ENCODE measurements at places on chromosomes 6 and 20. TPM values are rescaled to one million over a fixed set of nuclear protein-coding genes. Genes with fewer than 3 reads are reported as not detected.

DNA sequence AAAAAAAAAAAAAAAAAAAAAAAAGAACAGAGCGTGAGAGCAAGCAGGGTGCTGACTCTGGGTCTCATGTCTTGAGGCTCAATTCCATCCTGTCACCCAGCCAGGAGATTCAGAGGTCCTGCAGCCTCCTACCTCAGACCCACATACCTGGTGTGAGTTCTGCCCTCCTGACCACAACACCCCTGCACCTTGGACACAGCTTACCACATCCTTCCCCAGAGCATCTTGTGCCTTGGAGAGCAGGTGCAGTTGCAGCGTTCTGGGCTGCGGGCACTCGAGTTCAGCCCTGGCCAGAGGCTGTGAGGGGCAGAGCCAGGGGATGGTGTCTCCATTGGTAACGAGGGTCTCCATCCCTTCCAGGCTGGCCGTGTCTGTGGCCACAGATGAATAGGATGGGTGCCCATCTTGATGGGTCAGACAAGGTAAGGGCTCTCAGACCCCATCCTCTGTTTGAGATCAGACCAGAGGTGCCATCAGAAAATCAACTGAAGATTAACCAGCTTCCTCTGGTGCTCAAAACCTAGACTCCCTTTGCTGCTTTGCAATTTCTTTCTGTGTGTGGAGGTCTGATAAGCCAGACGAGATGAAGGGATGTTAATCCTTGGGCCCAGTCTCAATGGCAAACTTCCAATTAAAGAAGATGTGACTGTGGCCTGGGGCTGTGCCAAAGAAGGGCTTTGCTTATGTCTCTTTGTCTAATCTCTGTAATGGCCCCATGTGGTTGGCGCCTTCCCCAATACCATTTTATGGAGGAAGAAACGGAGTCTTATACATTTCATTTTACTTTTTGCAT is 14.7 kb upstream of the ZNF831 start:
- no peak for DNase-seq

- peak; percentile 17 for DNase-seq
Observed at GRCh38 chr20:62320581-62321354, 18.0 kb downstream of the ADRM1 start.

DNA sequence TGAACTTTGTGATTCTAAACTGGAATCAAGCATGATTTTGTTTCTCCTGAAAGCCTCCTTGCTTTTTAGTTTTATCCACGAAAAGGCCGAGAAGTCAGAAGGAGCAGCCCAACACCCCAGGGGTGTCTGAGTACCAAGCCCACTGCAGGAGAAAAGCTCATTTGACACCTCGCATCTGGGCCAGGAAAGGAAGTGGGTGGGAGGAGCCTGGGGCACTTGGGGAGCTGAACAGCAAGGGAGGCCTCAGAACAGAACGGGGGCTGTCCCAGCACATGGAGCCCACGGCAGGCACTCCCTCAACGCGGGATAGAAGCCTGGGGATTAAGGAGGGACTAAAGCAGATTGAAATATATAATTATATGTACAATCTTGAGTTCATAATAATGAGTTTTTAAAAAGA is 6.6 kb downstream of the KIF25 start:
- DNase-seq: no peak

CRISP3 gene
- 23.0 TPM for total RNA-seq

DNA sequence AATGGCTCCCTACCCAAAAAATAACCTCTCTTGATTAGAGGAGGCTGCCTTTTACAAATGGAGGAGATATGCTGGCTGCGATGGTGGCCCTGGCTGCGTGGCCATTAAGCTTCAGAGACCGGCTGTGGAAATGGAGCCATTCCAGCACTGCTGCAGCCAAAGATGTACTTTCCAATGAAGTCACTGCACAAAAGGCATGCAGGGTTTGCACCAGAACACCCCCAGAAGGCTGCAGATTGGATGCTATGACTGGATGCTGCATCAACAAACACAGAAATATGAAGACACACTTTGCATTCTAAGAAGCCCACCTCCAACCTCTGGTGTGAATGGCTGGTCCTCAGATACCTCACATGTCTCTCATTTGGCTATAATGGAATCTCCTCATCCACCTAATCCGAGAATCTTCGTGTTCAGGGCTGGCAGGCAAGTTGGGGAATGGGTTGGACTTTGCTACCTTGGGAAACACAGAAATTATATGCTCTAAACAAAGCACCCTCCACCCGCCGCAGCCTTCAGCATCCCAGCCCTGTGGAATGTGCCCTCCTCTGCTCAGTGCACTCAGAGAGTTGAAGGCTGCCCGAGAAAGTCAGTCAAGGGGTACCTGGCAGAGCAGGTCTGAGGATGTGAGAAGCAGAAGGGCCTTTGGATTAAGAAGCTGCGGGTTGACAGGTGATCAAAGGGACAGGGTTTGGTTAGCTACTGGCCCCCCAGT is 35.3 kb downstream of the APCDD1L start:
- no peak for DNase-seq

MPIG6B gene
- total RNA-seq: not detected

BHLHE23 gene
- total RNA-seq: not detected

All from ovary (tissue), 10 donors.